ENCODE measurements at places on chromosomes 4 and X. TPM values are rescaled to one million over a fixed set of nuclear protein-coding genes. Genes with fewer than 3 reads are reported as not detected.

The OPN1MW2 gene
- not detected for total RNA-seq

The MAGEA12 gene
- total RNA-seq = not detected

The GK2 gene
- total RNA-seq = not detected

The PRR27 gene
- total RNA-seq = not detected
